Ureter (tissue), 1 donor: ENCODE measurements at places on chromosomes 1 and 21. TPM values are rescaled to one million over a fixed set of nuclear protein-coding genes. Genes with fewer than 3 reads are reported as not detected.

DNA sequence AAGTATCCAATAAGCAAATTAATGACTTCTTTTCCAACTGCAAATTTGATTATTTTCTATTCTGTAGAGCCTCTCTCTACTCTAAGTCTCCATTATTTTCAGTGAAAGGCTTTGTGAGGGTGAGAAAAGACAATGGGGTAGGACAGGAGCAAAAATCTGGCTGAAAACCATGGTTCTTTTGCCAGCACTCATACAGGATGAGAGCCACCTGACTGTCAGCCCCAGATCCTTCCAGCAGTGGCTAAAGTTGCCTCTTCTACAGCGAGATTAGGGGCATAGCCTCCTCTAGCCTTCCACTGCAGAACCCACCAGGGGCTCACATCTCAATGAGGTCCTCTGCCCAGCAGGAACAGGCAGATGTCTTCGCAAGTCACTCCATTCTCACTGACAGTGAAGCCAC lies 23.7 kb downstream of the NMNAT2 start:
- no peak for DNase-seq

GRCh38 chr1:245261786-245262185 lies 107.0 kb downstream of the KIF26B start:
- DNase-seq = no peak

- no peak for DNase-seq
Measured at GRCh38 chr1:172460887-172461315, 17.0 kb upstream of the PIGC start.

DNA sequence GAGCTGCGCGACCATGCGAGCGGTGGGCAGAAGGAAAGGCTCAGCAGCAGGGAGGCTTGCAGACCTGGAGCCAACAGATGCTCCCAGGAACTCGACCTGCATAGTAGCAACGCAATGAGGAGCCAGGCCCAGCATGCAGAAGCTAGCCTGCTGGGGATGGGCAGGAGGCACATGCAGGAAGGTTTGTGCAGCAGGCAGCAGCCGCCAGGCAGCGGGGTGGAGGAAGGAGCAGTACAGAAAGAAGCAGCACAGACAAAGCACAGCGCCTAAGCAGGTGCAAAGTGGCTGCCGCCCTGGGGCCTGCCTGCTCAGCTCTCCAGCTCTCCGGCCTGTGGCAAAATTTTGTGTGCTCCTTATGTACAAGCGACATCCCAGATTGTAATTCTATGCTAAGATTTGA lies 213.5 kb upstream of the MAP1LC3C start:
- DNase-seq = no peak

DNA sequence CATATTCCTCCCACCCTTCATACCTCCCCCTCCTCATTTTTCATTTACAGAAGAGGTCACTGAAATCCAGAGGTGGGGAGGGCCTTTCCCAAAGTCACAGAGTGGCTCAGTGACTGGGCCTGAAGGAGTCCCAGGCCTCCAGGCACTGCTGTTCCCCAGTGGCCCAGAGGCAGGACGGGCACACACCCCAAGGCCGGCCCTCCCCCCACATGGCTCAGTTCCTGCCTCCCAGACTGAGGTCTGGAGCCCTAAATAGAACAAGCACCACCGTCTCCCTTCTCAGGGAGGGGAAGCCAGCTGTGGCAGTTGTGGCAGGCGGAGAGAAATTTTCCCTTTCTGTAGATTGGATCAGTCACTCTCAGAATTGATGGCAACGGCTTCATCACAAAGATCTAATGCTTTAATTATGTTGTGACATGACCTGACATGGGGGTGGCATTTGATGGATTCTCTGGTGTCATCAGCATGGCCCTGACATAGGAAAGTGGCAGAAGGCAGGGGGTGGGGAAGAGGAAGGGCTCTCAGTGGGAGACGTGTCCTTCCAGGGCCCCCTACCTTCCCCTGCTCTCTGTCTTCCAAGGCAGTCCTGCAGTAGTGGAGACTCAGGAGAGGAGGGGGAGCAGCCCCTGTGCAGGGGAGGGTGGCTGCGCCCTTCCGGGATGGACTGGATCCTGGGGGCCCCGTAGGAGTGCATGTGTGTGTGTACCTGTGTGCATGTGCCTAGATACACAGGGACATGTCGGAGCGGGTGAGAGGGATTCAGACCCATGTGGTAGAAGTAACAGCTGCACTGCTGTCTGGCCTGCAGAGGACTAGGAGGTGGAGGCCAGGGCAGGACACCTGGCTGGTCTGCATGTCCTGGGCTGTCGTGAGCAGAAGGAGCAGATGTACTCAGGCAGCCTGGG lies 41.2 kb upstream of the FOXO6 start:
- peak; percentile 35 for DNase-seq

LCE3D gene
- not detected for total RNA-seq

- DNase-seq = no peak
Measured at GRCh38 chr1:75999034-75999433, 66.8 kb upstream of the ASB17 start.

TGFBR3 gene
- total RNA-seq = 102 TPM

GBP2 gene
- total RNA-seq = 70.6 TPM

- no peak for DNase-seq
Measured at GRCh38 chr1:224879162-224879803, 50.2 kb upstream of the DNAH14 start.

- DNase-seq = peak; percentile 48
Measured at GRCh38 chr1:12407050-12407961, 177.5 kb downstream of the VPS13D start.

GRCh38 chr1:76938304-76938703 lies 71.0 kb downstream of the ST6GALNAC5 start:
- no peak for DNase-seq

TRAF5 gene
- total RNA-seq = 36.3 TPM

- DNase-seq = no peak
Measured at GRCh38 chr1:6177681-6178380, 2.3 kb downstream of the CHD5 start.

RIT1 gene
- 29.8 TPM for total RNA-seq

KRTAP11-1 gene
- total RNA-seq = not detected

AUNIP gene
- total RNA-seq = 0.91 TPM

GRCh38 chr1:205458777-205459566 lies 3.1 kb upstream of the BLACAT1 start:
- no peak for DNase-seq

SLAMF1 gene
- 0.83 TPM for total RNA-seq

GNAT2 gene
- total RNA-seq = not detected

ZSCAN20 gene
- 5.8 TPM for total RNA-seq

- DNase-seq = no peak
Measured at GRCh38 chr1:160806784-160807183, 10.8 kb downstream of the LY9 start.

DNA sequence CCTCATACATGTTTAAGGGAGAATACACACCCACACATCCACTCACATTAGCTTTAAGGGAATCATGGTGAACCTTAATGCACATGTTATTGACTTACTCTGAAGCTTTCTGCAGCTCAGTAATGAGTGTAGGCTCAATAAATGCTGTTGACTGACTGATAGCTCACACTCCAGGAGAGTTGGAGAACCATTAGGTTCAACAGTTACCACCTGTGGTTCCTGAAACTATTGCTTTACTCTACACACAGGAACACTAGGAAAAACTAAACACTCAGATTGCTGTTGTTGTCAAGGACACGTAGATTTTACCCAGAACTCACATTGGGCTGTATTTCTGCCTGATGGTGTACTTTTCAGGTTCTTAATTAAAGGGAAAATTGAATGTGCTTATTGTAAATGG lies 37.3 kb downstream of the ZC3H11B start:
- no peak for DNase-seq

- no peak for DNase-seq
Measured at GRCh38 chr1:247402120-247402675, 13.8 kb upstream of the NLRP3 start.

DNA sequence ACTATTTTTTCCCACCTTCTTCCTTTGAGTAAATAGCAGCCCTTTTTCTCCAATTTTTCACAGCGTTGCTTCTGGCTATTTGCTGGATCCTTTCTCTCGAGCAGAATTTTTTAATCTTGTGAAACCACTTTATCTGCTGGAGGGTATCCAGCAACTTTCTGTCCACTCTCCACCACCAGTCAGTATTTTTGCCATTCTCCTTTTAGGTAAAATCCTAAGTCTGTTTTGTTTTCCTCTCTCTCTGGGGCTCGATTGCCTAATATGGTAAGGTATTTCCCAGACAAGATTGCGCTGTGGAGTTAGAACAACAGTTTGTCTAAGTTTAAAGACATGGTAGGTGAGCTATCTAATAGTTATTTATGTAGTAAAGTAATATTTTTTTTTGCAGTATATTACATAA lies 156.9 kb downstream of the PPP1R12B start:
- no peak for DNase-seq

HMCN1 gene
- total RNA-seq = 4.7 TPM

TRAPPC3 gene
- 55.0 TPM for total RNA-seq

- no peak for DNase-seq
Measured at GRCh38 chr1:167171286-167171929, 49.3 kb upstream of the POU2F1 start.

DIO1 gene
- total RNA-seq = not detected

- no peak for DNase-seq
Measured at GRCh38 chr1:107926436-107927080, 38.4 kb downstream of the VAV3 start.

MCOLN3 gene
- total RNA-seq = 3.2 TPM

GRCh38 chr1:94384485-94385265 lies 33.5 kb upstream of the ABCD3 start:
- DNase-seq = no peak

FLVCR1 gene
- total RNA-seq = 11.1 TPM

- DNase-seq = no peak
Measured at GRCh38 chr1:178096421-178096820, 2.5 kb downstream of the RASAL2 start.

- DNase-seq = no peak
Measured at GRCh38 chr1:75198761-75199160, 64.6 kb downstream of the LHX8 start.

- no peak for DNase-seq
Measured at GRCh38 chr1:67645495-67646144, 39.4 kb upstream of the GADD45A start.

DCST1 gene
- total RNA-seq = not detected

DNA sequence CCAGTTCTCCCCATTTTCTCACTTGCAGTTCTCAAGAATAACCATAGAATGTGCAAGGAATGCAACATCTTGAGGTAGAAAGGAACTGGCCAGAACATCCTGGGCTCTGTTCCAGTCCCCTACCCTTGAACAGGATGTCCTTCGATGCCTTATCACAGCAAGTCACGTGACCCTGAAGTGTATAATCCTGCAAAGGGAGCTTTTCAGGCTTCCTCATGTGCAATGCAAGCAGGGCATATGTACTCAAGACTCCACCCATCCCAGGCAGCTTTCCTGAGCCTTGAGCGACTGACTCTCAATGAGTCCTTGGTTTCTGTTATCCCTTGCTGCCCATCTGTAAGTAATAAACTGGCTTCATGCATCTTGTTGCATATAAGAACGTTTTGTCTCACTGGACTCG lies 311.0 kb downstream of the MRPL39 start:
- no peak for DNase-seq

DNA sequence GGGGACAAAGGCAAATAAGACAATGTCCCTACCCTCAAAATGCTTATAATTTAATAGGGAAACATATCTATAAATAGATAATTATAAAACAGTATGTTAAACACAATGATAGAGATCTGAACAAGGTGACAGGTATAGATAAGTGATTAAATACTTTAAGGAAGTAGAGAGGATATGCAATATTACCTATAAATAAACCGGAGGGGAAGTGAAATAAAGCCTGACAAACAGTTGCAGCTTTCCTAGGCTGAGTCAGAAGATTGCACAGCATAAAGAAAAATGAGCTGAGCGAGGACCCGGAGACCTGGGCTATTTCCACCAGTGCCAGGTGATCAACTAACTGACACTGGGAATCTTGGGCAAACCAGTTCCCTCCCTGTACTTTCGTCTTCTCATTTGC lies 11.5 kb upstream of the PSRC1 start:
- DNase-seq = no peak

GRCh38 chr1:240719953-240720700 lies 108.2 kb upstream of the GREM2 start:
- no peak for DNase-seq

DNA sequence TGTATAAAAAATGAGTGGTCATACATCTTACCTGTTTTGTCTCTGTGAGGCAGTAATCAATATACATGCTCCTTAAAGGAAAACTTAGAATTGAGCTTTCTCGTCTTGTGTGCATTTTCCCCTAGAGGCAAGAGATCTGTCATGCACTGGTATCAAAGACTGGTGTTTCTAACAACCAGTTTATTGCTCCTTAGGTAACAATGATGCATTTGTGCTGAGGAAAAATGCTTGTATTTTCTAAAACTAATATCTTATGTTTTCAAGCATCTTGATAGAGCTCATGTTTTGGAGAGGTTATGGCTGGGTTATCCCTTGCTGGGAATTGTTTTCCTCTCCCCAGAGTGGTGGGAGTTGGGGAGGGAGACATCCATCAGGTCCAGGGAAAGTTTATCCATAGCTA lies 23.9 kb upstream of the CCDC190 start:
- DNase-seq = no peak

- no peak for DNase-seq
Measured at GRCh38 chr1:1899266-1899966, 8.5 kb upstream of the GNB1 start.

- DNase-seq = no peak
Measured at GRCh38 chr1:227321035-227321434, 2.7 kb upstream of the CDC42BPA start.

DNA sequence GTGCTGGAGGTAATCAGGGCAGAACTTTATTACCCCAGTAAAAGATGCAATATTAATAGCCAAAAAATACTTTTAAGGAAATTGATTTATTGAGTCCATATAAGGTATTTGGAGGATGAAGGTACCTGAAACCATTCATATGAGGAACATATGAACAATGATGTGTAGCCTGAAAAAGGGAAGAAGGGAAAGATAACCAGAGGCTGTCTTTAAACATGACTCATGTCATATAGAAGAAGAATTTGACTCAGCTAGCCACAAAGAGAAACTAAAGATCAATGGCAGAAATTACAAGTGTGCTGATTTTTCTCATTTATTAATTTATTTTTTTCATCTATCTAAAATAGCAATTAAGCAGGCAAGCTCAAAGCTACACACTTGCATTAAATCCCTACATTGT lies 136.2 kb upstream of the DUSP10 start:
- no peak for DNase-seq

IFNLR1 gene
- total RNA-seq = 4.6 TPM
